Stimulated activated CD4-positive, alpha-beta T cell treated with anti-CD3 and anti-CD28 coated beads, Interleukin-2, amount 100 ng/mL, for 4 hours (primary cell): ENCODE measurements at places on chromosomes 6 and 20.

- no peak for DNase-seq
These were observed 40.0 kb downstream of the MYLIP start for GRCh38 chr6:16168858-16169257.

DNA sequence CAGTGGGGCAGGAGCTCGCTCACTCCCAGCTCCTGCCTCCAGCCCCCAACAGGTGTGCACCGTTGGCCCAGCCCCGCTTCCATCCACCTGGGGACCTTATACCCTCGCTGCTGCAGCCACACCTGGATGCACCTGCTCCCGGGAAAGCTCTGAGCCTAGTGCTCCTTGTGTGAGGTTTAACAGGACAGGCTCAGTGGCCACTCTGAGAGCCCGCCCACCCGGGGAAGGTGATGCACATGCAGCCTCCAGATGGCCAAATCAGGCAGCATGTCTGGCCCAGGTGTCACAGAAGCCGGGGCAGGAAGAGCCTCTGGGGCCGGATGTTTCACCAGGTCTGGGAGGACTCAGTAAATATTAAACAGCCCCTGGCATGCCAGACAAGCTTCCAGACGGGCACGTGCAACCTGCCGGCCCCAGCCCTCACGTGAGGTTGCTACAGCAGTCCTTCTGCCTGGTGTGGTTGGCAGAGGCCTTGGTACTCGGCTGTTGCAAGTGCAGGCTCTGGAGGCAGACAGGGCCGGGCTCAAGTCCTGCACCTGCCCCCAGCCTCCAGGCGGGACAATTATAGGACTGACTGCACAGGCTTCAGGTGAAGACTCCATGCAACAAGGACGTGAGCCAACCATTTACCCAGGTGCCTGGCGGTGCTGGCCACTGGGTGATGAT lies 66.9 kb downstream of the RIPOR3 start:
- no peak for DNase-seq

DNA sequence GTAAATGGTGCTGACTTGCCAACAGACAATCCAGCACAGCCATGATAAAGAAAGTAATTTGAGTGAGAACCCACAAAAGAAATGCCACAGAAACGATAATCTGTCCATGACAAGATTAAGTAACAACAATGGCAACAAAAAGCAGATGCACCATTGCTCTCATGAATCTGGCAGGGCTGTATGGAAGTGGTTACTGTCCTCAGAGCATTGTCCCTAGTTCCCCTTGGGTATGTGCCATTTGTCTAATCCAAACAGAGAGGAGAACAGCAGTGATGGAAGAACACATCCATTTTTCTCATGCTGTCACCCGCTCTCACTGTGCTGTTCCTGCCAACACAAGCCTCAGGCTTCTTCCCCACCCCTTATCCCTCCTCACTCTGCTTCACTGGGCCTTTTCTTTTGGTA lies 65.8 kb downstream of the REV3L start:
- DNase-seq = no peak

DNA sequence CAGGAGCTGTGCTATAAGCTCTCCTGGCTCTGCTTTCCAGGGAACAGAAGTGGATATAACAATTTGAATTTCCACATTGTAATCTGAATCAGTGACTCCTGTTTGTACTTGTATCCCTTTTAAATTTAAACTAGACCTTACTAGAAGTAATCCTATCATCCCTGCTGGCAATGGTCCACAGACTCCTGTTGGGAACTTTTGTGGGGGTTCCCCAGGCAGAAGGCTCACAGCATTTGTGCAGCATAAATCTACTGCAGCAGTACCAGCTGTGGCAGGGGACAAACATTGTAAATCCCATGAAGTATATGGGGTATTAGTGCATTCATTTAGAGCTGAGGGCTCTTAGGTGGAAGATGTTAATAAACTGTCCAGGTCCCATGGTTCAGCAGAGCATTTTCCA lies 12.0 kb upstream of the PDCD2 start:
- no peak for DNase-seq

DNA sequence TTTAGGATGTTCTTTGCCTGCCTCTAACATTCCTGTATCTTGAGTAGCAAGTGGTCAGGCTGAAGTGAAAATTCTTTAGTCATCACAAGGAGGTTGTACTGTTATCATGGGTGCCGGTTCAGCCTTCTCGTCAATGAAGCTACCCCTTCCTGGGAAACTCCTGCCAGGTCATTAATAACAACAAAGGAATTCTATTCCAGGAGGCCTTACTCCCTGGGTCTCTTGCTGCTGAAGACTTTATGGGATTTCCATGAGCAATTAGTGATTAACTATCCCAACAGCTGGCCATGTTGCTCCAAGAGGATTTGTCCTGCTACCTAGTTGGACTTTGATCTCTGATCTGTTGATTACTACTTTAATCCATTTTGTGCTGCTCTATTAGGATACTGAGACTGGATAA lies 62.7 kb upstream of the ELOVL5 start:
- DNase-seq = no peak

DNA sequence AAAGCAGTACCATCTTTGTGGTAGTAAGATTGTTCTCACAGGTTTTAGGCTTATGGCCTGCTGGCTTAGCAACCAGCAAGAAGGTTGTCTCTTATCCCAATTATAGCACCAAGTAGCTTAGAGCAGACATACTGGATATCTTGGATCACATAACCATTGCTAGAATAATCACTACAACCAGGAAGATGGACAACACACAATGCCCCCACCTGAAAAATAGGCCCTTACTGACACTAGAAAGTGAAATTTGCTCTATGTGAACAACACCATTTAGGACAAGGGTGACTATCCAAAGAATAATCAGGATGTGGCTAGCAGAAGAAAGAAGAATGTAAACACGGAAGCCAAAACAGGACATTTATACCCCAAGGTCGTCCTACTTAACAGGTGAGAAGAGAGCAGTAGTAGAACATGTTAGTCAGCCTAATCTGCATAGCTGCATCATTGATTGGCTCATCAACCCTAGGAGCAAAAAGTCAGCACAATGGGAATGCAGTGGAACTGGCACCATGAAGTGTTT lies 172.7 kb upstream of the MARCKS start:
- no peak for DNase-seq

DNA sequence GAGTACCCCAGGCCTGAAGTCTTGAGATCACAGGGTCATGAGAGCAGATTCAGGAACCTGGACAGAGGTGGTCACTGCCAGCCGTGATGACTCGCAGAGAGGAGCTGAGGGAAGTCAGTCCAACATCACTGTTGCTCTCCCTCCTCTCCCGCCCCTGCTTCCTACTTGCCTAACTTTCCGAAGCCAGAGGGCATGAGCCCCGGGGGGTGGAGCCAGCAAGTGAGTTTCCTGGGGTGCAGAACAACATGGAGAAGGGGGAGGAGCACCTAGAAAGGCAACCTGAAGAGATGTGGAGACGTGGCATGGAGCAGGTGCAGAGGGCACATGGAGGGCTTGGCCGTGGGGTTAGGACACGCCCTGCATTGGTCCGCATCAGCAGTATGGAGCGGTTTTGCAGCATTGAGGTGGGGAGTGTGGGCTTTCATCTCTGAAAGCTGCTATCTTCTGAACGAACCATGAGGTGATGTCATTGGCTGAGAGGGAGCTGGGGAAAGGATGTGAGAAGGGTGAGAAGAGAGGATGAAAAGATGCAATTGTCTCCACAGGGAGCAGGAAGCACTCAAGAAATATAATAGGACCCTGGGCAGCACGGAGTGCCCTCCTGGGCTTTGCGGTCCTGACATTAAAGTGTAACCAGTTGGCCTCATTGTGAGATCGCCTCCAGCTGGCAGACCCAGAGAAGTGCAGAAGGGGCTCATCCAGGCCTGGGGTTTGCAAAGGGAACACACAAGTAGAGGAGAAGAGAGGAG lies 25.0 kb downstream of the GDAP1L1 start:
- DNase-seq = no peak

- DNase-seq = no peak
These were observed 416.9 kb downstream of the FRK start for GRCh38 chr6:115643762-115644161.
